ENCODE measurements at places on chromosomes 7 and 10.

DNA sequence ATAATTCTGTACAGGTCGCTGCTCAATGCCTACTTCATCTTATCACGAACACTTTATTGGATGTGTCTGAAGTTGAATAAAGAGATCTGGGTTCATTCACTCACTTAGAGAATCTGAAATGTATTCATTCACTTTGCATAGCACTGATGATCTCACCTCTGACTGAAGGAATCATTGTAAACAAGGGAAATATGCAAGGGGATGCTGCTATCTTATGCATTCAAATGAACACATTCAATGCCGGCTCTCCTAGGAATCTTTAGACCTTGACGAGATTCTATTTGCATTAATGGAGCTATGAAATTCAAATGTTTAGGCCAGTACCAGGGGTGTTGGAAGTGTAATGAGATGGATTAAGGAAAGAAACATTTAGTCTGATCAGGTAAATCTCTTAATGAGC, 200.6 kb upstream of the COBL start:
- H3K27ac ChIP-seq: no peak overlapping the region
- H3K4me3 ChIP-seq: no peak overlapping the region
- H3K36me3 ChIP-seq: no peaks in the 10 kb centered on the region
- H3K4me1 ChIP-seq: no peaks in the 10 kb centered on the region

DNA sequence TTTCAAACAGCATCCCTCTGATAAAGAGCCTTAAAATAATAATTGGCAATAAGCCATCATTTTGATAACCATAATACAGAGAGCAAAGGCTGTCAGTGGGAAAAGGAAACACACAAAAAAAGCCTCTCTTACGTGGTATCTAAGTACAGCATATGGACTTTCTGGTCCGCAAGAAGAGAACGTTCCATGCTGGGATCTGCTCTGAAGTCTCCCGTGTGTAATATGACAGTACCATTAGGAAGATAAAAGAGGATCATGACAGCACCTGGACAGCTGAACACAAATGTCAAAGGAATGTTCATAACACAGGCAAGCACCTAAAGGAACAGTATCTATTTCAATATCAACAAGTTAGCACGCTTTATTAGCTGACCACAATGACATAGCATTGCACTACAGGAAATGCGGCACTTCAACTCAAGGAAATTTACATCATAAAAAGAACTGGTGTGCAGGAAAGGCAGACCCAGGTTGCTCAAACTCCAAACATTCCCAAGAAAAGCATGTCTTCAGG, 9.9 kb downstream of the DCLRE1A start:
- DNase-seq: peak; percentile 13
- H3K27me3 ChIP-seq: no peaks in the 10 kb centered on the region
- H3K4me1 ChIP-seq: peaks cover 3% of the 10 kb centered on the region
- peak overlapping the region; percentile 57 for H3K27ac ChIP-seq
- H3K4me3 ChIP-seq: no peak overlapping the region
- H3K36me3 ChIP-seq: peaks cover 58% of the 10 kb centered on the region

- no peaks in the 10 kb centered on the region for H3K36me3 ChIP-seq
- H3K4me3 ChIP-seq: no peak overlapping the region
- no peaks in the 10 kb centered on the region for H3K4me1 ChIP-seq
Measured at GRCh38 chr7:100785878-100786277, 41.4 kb downstream of the EPHB4 start.

DNA sequence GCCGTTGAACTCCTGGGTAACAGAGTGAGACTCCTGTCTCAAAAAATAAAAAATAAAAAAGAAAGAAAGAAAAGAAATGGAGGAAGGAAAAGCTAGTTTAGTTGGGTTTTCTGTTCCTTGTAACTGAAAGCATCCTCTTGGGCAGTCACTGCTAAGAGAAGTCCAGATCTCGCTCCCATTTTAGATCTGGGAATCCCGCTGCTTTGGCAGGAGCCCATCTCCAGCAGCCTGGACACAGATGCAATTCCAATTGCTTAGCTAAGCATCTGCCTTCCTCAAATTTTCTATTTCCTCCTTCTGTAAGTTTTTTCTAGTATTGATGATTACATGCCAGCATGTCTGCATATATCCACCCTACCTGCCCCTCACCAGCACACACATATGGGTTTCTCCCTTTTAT, 54.1 kb downstream of the DENND2A start:
- H3K27ac ChIP-seq: no peak overlapping the region
- no peaks in the 10 kb centered on the region for H3K36me3 ChIP-seq
- H3K27me3 ChIP-seq: peaks cover 84% of the 10 kb centered on the region
- no peak for DNase-seq
- no peaks in the 10 kb centered on the region for H3K4me1 ChIP-seq

DNA sequence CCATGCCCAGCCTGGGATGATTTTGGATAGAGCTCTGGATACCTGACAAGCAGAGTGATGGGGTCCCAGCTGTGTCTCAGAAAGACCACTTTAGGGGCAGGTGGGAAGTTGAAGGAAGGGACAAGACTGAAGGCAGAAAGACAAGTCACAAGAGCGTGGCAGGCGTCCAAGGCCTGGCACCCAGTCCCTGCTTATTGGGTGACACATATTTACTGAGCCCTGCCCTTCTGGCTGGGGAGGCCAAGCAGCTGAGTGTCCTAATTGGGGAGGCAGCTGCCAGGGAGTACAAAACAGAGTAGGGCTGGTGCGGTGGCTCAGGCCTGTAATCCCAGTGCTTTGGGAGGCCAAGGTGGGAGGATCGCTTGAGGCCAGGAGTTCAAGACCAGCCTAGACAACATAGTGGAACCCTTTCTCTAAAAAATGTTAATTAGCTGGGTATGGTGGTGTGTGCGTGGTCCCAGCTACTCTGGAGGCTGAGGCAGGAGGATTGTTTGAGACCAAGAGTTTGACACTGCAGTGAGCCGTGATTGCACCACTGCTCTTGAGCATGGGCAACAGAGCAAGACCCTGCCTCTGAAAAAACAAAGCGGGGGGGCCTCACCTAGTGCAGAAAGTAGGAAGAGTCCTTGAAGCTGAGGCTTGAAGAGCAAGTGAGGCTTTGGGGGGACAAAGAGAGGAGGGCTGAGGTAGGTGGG, 53.0 kb upstream of the GTF2I start:
- no peaks in the 10 kb centered on the region for H3K4me1 ChIP-seq
- DNase-seq: no peak
- no peak overlapping the region for H3K4me3 ChIP-seq
- peaks cover 12% of the 10 kb centered on the region for H3K36me3 ChIP-seq
- no peak overlapping the region for H3K27ac ChIP-seq
- H3K27me3 ChIP-seq: no peaks in the 10 kb centered on the region

GRCh38 chr10:116254422-116255155, 18.4 kb downstream of the GFRA1 start:
- H3K27me3 ChIP-seq: no peaks in the 10 kb centered on the region
- no peak for DNase-seq
- no peak overlapping the region for H3K27ac ChIP-seq
- no peak overlapping the region for H3K4me3 ChIP-seq
- no peaks in the 10 kb centered on the region for H3K36me3 ChIP-seq
- H3K4me1 ChIP-seq: no peaks in the 10 kb centered on the region

- no peaks in the 10 kb centered on the region for H3K27me3 ChIP-seq
- H3K4me3 ChIP-seq: no peak overlapping the region
- H3K27ac ChIP-seq: no peak overlapping the region
- H3K4me1 ChIP-seq: no peaks in the 10 kb centered on the region
- no peak for DNase-seq
Measured at GRCh38 chr7:112140600-112140999, 65.6 kb downstream of the DOCK4 start.

GRCh38 chr10:93465806-93466675, 16.1 kb downstream of the MYOF start:
- no peak for DNase-seq
- H3K27me3 ChIP-seq: no peaks in the 10 kb centered on the region
- H3K36me3 ChIP-seq: no peaks in the 10 kb centered on the region

GRCh38 chr10:10911471-10911921, 106.2 kb upstream of the CELF2 start:
- no peaks in the 10 kb centered on the region for H3K4me1 ChIP-seq
- H3K36me3 ChIP-seq: no peaks in the 10 kb centered on the region
- H3K27me3 ChIP-seq: no peaks in the 10 kb centered on the region
- H3K4me3 ChIP-seq: no peak overlapping the region

DNA sequence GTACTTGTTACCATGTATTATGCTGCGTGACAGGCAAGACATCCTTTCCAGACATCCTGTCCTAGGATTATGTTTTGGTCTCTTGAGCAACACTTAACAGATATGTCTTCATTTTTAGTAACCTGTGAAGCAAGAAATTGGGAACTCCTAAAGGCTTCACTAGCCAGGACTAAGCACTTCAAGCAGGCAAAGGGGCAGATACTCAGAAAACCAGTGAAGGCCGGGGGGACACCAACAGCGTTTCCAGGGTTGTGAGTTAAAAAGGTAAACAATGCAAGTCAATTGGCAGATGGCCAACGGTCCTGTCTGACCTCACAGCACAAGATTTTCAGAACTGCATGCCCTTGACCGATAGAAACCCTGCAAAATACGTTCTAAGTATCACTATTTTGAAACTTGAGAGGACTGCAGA, 77.6 kb upstream of the SFMBT2 start:
- no peak overlapping the region for H3K4me3 ChIP-seq
- peaks cover 18% of the 10 kb centered on the region for H3K27me3 ChIP-seq
- H3K4me1 ChIP-seq: no peaks in the 10 kb centered on the region
- no peaks in the 10 kb centered on the region for H3K36me3 ChIP-seq

- H3K27me3 ChIP-seq: no peaks in the 10 kb centered on the region
- no peak for DNase-seq
- no peak overlapping the region for H3K27ac ChIP-seq
- peaks cover 7% of the 10 kb centered on the region for H3K36me3 ChIP-seq
- no peak overlapping the region for H3K4me3 ChIP-seq
Measured at GRCh38 chr10:99895867-99896266, 113.4 kb downstream of the ABCC2 start.

DNA sequence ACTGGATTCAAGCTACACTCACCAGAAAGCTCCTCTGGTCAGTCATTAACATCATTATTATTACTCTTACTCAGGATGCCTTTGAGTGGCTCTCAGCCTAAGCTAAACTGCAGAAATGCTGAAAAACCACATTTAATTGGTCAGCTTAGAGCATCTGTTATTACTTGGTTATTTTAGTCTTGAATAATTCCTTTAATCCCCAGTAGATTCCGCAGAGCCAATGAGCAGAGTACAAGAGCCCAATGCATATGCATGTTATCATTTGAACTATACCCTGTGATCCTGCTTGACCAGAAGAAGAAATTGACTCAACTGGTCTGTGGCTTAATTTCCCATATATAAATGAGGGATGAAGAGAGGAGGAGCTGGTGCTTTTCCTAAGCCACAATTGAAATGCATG, 417.6 kb upstream of the C7orf33 start:
- no peak overlapping the region for H3K4me3 ChIP-seq
- H3K4me1 ChIP-seq: no peaks in the 10 kb centered on the region
- H3K36me3 ChIP-seq: no peaks in the 10 kb centered on the region

- no peak overlapping the region for H3K4me3 ChIP-seq
- H3K27ac ChIP-seq: no peak overlapping the region
- H3K36me3 ChIP-seq: no peaks in the 10 kb centered on the region
- no peaks in the 10 kb centered on the region for H3K27me3 ChIP-seq
Measured at GRCh38 chr7:40604601-40605438, 470.0 kb downstream of the SUGCT start.

- H3K27me3 ChIP-seq: no peaks in the 10 kb centered on the region
- peaks cover 44% of the 10 kb centered on the region for H3K4me1 ChIP-seq
- H3K4me3 ChIP-seq: no peak overlapping the region
- no peak overlapping the region for H3K27ac ChIP-seq
Measured at GRCh38 chr10:132514821-132515520, 22.6 kb upstream of the INPP5A start.

DNA sequence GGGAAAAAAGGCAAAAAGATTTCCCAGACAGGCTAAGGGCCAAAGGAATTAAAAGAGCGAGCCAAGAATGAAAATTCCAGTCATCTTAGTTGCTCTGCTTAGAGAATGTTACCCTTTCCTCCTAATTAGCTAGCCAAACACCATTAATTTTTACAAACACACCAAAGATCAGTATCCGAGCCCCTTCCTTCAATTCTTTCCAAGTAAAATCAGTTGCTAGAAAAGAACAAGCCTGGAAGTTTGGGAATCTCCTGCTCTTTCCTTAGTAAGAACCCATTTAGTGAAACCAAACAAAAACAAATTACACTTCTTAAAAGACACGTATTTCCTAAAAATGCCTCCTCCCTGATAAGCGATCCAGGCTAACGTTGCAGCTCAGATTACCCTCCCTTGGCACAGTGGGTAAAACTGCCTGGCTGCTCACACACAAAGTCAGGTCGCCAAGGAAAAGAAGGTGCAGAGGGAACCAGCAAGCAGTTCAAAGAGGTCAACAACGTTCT, 57.1 kb upstream of the ABLIM1 start:
- H3K36me3 ChIP-seq: no peaks in the 10 kb centered on the region
- H3K27me3 ChIP-seq: no peaks in the 10 kb centered on the region
- H3K27ac ChIP-seq: no peak overlapping the region
- no peak overlapping the region for H3K4me3 ChIP-seq

- H3K4me3 ChIP-seq: no peak overlapping the region
- no peaks in the 10 kb centered on the region for H3K4me1 ChIP-seq
- H3K27ac ChIP-seq: no peak overlapping the region
- no peaks in the 10 kb centered on the region for H3K36me3 ChIP-seq
- DNase-seq: no peak
Measured at GRCh38 chr7:13826752-13827151, 162.7 kb downstream of the ETV1 start.

- peaks cover 7% of the 10 kb centered on the region for H3K27me3 ChIP-seq
- no peak overlapping the region for H3K27ac ChIP-seq
- no peak overlapping the region for H3K4me3 ChIP-seq
- no peaks in the 10 kb centered on the region for H3K4me1 ChIP-seq
- no peaks in the 10 kb centered on the region for H3K36me3 ChIP-seq
Measured at GRCh38 chr10:113139699-113140098, 189.7 kb downstream of the TCF7L2 start.

GRCh38 chr7:20834656-20835055, 48.0 kb upstream of the SP8 start:
- no peak overlapping the region for H3K4me3 ChIP-seq
- DNase-seq: peak; percentile 13
- peaks cover 8% of the 10 kb centered on the region for H3K4me1 ChIP-seq
- H3K27ac ChIP-seq: no peak overlapping the region
- no peaks in the 10 kb centered on the region for H3K36me3 ChIP-seq

DNA sequence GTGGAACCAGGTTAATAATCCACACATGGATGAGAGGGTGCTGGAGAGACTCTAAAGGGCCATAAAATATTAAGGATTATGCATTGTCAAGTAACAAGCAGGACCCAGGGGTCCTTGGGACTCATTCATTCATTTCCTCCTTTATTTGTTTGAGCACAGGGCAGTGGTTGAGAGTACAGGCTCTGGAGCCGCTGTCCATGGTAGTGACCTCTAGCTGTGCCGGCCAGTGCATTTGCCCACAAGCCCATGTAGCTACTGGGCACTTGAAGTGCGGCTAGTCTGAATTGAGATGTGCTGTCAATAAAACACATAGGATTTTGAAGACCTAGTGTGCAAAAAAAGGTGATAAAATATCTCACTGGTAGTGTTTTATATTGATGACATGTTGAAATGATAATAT, 137.6 kb downstream of the C10orf105 start:
- DNase-seq: peak; percentile 65
- H3K27ac ChIP-seq: no peak overlapping the region
- H3K36me3 ChIP-seq: no peaks in the 10 kb centered on the region
- H3K4me3 ChIP-seq: no peak overlapping the region
- peaks cover 4% of the 10 kb centered on the region for H3K27me3 ChIP-seq

Data from K562 (cell line).